Right atrium auricular region (tissue), 2 donors: ENCODE measurements at places on chromosomes 1 and 21. TPM values are rescaled to one million over a fixed set of nuclear protein-coding genes. Genes with fewer than 3 reads are reported as not detected.

GRCh38 chr1:228218513-228219244 is 10.8 kb downstream of the OBSCN start:
- no peak for DNase-seq

GRCh38 chr1:26281091-26281958 is 1.4 kb downstream of the SH3BGRL3 start:
- no peak for DNase-seq

- DNase-seq = no peak
Observed at GRCh38 chr1:157483635-157484034, 68.7 kb downstream of the FCRL5 start.

DNA sequence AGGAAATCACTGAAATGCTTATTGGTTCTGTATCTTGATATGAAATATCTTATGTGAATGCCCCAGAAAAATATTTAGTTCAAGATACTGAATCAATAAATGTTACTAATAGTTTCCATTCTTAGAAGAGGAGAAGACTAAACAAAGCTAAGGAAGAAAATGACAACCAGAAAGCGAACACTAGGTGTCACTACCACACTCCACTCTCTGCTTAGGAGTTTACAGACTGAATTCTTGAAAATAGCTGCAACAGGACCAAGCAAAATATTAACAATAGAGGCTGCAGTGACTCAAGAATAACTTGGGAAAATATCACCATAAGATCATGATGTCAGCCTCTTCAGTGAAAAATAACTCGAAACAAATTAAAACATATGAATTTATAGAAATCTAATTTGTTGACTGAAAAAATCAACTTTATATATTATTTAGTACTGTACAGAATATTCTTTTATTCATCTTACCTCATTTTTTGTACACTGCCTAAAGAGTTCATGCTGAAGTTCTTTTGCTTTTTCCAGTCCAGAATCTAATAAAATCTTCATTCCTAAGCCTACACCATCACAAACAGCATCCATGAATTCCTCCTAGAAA is 61.6 kb downstream of the KIF14 start:
- no peak for DNase-seq

DNA sequence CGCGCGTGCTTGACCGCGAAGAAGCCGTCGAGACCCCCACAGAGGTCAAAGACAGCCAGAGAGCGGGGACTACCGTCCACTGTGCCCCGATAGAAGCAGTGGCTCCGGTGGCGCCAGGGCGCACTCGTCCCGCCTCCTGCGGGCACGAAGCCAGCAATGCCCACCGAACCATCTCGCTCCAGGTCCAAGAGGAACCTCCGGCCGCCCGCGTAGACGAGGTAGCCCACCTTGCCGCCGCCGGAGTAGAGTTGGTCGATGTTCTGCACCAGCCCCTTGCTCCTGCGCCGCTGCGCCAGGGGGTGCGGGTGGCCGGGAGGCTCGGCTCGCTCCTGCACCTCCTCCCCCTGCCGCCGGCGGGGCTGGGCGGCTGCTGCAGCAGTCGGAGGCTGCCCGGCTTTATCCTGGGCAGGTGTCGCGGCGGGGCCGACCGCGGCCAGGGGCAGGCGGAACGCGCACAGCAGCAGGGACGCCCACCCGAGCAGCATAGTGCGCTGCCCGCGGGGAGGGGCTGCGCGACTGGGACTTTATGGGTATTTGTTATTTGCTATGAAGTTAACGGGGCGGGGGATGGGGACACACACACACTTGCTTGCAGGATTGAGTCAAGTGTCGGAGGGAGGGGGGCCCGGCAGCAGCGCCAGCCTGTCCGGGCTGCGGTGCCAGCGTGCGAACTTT is 844 bp downstream of the ADAMTS5 start:
- DNase-seq = no peak

The CDKN2C gene
- total RNA-seq = 15.9 TPM

The IL6R gene
- total RNA-seq = 21.8 TPM

The MTARC1 gene
- 6.1 TPM for total RNA-seq

The NEXN gene
- total RNA-seq = 295 TPM

The RNU1-1 gene
- not detected for total RNA-seq

The KHDRBS1 gene
- 47.2 TPM for total RNA-seq

The LYST gene
- total RNA-seq = 13.0 TPM
